Retina (tissue), 1 donor: ENCODE measurements at places on chromosomes 7 and 10.

DNA sequence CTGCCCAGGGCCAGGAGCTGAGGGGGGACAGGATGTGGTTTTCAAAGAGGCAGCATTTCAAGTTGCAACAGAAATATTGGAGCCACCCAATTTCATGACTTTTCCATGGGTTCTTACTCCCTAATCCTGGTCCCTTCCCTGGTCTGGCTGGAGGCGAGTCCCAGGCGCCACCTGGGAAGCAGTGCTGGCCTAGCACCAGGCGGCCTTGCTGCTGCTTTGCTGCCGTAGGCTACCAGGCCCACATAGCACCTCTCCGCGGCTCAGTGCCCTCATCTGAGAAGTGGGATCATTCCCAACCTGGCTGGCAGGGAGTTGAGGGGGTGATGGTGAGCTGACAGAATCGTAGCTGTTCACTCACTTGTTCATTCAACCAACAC lies 33.7 kb downstream of the ZMIZ1 start:
- no peak for DNase-seq

DNA sequence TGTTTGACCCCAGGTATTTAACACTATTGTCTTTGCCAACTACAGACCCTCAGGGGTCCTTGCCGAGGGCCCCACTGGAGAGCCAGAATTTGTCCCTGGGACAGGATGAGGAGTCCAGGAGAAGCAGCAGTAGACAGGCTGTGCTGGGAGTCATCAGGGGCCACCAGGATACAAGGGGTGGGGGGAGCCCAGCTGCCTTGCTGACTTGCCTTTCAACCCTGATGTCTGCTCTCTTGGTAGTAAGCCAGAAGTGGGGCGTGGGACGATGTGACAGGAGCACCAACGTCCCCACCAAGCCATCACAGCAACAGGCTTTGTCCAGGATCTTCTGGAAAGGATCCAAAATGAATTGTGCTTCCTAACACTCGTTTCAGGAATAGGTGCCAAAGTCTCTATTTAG lies 62.4 kb upstream of the CDCA7L start:
- no peak for DNase-seq

DNA sequence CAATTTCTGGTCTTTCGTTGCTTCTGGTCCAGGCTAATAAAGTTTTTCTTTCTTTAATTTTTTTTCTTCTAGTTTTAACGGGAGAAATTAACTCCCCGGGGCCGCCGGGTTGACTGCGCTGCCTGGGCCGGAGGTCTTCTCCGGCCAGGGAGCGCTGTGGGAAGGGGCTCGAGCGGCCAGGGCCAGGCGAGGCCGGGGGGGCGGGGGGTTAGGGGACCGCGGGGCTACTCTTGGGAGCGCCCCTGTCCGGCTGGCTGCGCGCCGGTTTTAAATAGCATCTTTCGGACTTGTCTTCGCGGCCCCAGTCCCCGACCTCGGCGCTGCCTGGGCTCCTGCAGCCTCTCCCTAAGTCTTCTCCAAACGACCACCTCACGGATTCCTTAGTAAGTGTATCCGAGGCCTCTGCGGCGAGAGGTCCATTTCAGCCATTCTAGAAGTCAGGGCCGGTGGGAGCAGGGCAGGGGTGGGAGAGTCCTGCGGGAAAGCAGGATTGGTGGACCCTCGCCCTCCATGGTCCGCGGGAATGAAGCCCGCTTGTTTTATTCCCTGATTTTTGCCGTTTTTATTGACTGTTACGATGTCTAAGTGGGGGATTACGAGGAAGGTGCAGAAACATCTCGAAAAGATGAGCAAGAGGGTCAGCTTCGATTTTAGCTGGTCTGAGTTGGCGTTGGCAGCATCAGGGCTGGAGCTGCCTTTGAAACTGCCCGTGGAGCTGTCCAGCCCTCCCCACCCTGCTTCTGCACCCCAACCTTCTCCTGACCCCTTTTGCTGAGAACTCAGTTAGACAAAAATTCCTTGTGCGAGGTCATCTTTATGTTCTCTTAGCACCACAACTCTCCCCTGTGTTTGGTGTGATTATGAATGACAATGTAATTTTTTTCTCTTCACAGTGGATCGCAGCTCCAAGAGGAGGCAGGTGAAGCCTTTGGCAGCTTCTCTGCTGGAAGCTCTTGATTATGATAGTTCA lies 555 bp downstream of the PHF14 start:
- DNase-seq = peak; percentile 82

DNA sequence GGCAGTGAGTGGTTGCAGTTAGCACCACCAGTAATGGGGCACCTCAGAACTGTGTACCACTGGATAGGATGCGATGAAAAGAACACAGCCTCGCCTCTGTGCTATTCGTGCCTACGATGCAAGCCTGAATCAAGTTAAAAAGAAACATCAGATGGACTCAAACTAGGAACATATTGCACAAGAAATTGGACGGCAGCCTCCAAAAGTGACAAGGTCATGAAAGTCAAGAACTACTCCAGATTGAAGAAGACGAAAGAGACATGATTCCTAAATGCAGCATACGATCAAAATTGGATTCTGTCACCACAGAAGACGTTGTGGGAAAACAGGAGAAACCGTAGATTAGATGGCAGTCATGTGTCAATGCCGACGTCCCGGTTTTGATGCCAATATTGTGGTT lies 648.1 kb upstream of the FOXK1 start:
- no peak for DNase-seq

- no peak for DNase-seq
Observed at GRCh38 chr10:62618576-62619412, 185.7 kb upstream of the ADO start.

DNA sequence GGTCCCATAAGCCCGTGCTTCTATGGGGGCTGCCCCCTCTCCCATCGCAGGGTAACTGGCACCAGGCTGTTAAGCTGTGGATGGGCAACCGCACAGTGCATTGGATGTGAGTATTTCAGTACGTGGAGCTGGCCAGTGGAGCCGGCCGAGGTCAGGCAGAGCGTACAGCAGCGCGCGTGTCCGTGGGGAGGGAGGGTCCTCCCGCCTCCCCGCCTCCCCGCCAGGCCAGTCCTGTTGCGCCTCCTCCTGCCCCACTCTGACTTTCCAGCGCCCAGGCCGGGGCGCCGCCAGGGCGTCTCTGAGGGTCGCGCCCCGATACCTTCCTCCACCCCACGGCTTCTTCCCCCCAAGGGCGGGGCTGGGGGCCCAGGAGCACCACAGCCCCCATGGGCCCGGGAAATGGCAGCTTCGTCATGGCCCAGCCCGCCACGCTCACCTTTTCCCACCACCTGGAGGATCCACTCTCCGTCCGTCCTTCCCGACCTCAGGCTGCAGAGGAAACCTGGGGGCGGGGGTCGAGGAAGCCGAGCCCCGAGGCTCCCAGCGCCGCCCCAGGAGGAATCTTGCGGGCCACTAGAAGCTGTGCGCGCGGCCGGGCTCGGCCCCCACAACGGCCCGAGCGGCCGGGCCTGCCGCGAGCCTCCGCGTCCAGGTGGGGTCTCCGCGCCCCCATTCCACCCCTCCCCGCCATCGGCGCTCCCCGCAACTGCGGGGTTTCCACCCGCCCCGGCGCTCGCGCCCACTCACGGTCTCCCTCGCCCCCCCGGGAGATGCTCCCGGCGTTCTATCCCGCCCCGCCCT lies 831 bp upstream of the PFKP start:
- peak; percentile 51 for DNase-seq

DNA sequence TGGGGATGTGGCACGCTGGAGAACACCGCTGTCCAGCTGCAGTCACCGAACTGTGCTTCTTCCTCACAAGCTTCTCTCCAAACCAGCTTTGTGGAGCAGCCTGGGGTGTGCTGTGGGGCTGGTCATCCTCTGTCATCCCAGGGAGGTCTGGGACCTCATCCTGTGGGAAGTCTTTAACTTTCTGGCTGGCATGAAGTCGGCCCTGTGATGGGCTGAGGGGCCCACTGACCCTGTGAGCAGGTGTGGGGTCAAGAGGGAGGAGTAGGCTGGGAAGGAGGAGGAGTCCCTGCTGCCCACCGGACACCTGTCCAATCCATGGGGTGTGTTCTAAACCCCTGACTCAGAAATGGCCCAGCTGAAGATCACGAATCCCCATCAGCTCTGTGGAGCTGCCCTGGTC lies 136.2 kb upstream of the SHH start:
- no peak for DNase-seq

- no peak for DNase-seq
Observed at GRCh38 chr7:81990395-81990794, 220.5 kb upstream of the HGF start.

- no peak for DNase-seq
Observed at GRCh38 chr10:124063750-124064603, 29.4 kb downstream of the CHST15 start.

- no peak for DNase-seq
Observed at GRCh38 chr7:5348134-5349004, 65.6 kb downstream of the SLC29A4 start.

- DNase-seq = no peak
Observed at GRCh38 chr10:66307826-66308225, 618.0 kb upstream of the LRRTM3 start.

GRCh38 chr10:1185911-1186682 lies 129.9 kb downstream of the WDR37 start:
- no peak for DNase-seq

- peak; percentile 20 for DNase-seq
Observed at GRCh38 chr10:127774766-127775559, 38.0 kb downstream of the FOXI2 start.
